Right atrium auricular region (tissue), 2 donors: ENCODE measurements at places on chromosomes 6 and 20. TPM values are rescaled to one million over a fixed set of nuclear protein-coding genes. Genes with fewer than 3 reads are reported as not detected.

GRCh38 chr6:10382322-10382721 is 32.6 kb downstream of the TFAP2A start:
- no peak for DNase-seq

- no peak for DNase-seq
Measured at GRCh38 chr6:144338951-144339700, 54.0 kb downstream of the UTRN start.

GRCh38 chr20:25508083-25508770 is 77.1 kb downstream of the NINL start:
- DNase-seq: no peak

AP5S1 gene
- total RNA-seq: 14.6 TPM

SPATS1 gene
- total RNA-seq: not detected

PTGIS gene
- total RNA-seq: 169 TPM

DNA sequence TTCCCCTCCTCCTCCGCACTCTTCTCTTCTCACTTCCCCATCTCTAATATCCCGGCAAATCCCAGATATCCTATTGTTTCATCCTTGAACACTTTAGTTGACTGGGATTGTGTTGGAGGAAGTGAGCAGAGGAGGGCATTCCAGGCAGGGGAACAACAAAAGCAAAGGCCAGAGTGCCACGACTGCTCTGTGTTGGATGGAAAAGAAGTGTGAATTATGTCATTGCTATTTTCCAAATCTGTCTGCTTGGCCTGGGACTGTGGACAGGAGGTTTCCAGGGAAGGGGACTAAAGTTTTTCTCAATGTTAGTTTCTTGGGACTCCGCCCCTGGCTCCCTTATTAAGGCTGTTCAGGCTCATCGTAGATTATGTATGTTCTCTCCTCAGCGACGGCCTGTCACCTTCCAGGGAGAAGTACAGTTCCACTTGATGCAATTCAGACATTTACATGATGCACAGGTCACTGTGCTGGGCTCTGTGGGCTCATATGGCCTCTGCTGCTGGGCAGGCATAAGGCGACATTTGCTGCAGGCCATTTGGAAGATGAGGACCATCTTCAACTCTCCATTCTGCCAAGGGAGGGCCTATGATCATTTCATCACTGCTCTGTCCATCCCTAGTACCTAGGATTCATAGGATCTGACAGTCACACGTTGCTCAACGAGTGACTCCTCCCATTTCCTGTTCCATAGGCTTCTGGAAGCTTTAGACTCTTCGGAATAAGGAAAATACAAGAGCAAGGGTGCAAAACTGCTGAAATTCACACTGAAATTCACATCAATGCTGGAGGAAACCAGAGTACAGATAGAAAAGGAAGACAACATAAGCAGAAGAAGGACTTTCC is 99.1 kb upstream of the KCNK16 start:
- no peak for DNase-seq

CNR1 gene
- total RNA-seq: 1.7 TPM

DNA sequence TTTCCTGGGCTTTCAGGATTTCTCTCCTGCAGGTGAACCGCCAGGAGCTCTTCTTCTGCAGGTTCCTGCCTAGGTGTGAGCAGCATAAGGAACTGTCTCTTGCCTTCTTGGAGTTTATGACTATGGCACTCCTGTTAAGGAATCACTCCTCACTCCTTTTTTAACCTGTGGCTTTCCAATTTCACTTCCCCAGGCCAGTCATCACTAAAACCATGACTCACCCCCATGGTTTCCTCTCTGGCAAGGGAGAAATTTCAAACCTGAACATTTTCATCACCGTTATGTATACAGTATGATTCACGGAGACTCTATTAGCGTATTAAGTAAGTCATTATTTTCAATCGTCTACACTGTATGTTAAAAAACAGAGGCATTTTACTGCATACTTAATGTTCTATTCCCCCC is 78.2 kb upstream of the ARID1B start:
- no peak for DNase-seq

GRCh38 chr6:166079841-166080240 is 87.8 kb downstream of the TBXT start:
- no peak for DNase-seq

CALHM6 gene
- 3.1 TPM for total RNA-seq

- no peak for DNase-seq
Measured at GRCh38 chr6:43361269-43361668, 8.2 kb downstream of the ZNF318 start.
